ENCODE measurements at places on chromosomes 4 and X.

DNA sequence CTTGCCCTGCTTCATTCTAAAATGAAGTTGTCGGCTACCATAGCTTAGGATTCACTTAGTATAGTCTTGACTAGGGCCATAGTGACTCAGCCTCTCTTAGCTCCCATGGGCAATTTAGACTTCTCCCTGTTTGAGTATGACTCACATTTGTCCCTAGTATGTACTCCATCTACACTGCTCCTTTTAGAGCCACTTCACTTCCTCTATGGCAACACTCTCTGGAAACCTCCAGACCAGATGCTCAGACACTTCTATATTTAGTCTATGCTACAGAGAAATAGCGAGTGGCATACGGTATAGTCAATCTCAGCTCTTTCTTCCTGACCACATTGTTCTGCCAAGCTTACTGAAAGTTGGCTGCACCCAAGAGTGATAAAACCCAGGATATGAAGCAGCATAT, 11.2 kb downstream of the MEPE start:
- no peak for DNase-seq

- DNase-seq, result peak; percentile 19
These were observed 47.9 kb upstream of the RGN start for GRCh38 chrX:47030339-47030738.

DNA sequence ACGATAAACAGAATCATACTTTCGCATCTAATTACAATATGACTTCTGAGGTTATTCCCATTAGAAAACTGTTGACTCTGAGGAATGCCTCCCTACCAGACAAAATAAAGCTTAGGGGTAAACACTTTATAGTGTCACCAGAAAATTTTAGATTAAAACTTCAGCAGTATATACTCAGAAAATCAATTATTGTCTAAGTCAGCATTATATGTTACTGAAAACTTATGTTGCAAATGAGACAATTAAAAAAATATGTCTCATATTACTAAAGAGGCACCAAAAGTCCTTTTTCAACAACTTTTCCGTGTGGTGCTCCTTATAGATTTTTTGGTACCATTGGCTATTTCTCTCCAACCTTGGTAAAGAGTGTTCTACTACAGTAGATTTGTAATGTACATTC, 91.4 kb downstream of the HMGN5 start:
- DNase-seq, result no peak

GRCh38 chr4:104330125-104330905, 164.4 kb downstream of the CXXC4 start:
- no peak for DNase-seq

- DNase-seq, result no peak
These were observed 427.3 kb upstream of the RASGEF1B start for GRCh38 chr4:81898862-81899504.

DNA sequence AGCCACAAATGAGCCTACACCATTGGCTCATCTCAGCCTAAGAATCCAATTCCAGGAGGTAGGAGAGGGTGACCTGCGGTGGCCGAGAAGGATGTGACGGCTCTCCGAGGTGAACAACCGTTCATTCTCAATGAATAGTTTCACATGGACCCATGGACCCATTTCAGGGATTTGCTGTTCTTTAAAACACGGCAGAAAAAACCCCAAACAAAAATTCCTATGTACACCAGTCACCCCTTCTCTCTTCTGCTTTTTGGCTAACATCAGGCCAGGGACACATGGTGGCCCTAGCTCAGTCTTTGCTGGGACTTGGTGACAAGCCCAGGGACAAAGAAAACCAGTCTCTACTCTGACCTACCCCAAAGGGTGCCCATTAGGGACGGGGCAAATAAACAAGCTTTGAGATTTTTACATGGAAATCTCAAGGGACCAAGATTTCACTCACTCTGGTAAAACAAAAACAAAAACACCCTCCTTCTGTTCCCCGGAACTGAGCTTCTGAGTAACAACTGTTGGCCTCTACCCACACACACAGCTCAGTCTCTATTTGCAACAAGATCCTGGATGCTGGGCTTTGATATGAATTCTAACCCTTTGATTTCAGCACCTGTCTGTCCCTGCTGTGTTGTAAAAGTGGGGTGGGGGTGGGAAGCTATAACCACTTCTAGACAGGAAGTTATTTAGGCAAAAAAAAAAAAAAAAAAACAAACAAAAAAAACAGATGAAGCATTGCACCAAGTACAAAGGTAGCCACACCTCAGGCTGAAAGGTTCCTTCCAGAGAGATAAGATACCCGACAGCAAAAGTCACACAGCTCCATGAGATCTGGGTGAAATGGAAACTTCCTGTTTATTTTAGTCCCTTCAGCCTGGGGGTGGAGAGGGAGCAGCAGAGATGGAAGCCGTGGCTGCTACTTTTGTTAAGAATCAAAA, 49.0 kb downstream of the DDX3X start:
- peak; percentile 19 for DNase-seq

GRCh38 chr4:106063009-106063408, 167.7 kb downstream of the NPNT start:
- no peak for DNase-seq

All from stimulated activated CD4-positive, alpha-beta T cell treated with anti-CD3 and anti-CD28 coated beads, Interleukin-4, amount 100 ng/mL, for 24 hours (primary cell).